ENCODE measurements at places on chromosomes 1 and 21.

DNA sequence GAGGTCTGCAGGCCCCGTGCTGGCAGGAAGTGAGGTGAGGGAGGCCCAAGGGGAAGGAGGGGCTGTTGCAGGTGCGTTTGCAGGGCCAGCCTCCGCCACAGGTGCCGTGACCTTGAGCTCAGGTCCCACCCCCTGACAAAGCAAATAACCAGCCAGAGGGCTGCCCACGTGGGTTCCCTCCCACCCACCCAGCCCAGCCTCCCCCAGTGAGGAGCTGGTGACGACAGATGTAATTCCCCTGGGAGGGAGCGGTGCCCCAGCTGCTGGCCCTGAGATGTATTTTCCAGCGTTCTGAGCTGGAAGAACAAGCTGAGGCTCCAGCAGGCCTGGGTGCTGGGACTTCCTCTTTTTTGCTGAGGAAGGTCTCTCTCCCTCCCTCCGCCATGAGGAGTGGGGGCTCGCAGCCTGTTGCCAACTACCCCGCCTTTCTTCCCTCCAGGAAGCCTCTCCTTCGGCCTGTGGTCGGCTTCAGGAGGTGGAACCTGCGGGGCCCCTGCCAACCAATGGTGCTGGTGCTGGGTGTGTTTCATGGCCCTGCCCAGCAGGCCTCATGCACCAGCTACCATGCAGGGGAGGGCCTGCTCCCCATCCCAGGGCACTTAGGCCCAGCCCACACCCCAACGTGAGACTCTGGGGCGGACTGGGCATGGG, 153.2 kb downstream of the PRDM16 start:
- no peak for DNase-seq

GRCh38 chr21:38054334-38054733, 138.1 kb upstream of the KCNJ6 start:
- no peak for DNase-seq

GRCh38 chr1:54850069-54850730, 36.8 kb downstream of the DHCR24 start:
- DNase-seq = no peak

DNA sequence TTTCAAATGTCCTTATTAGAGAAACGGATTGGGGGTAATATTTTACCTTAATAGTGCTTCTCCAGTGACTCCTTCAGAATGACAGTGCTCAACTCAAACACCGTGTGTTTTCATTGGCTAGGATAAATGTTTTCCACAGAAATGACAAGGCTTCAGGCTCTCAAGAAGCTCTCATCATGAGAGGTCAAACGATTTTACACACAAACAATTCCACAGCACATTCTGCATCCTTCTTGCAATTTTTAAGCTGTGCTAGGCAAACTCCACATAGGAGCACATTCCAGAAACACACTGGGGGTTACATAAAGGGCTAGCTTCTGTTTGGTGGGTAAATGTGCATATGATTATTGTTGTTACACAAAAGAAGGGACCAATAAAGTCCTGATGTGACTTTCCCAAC, 75.5 kb upstream of the IPO9 start:
- no peak for DNase-seq

DNA sequence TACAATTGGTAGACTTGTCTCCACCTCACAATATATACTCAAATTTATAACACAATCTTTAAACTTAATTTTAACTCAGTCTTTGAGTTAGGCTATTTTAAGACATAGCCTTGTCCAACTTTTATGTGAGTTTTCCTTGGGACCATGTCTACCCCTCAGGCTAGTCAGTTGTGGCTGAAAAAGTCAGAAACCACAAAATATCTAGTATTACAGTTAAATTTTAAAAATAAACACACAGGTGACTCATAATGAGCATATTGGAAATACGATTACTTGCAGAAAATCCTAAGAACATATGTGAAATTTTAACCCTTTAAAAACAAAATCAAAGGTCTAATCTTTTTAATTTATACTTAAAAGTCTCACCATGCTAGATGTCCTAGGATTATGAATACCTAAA, 4.8 kb upstream of the ASB17 start:
- DNase-seq = no peak

GRCh38 chr1:221851336-221851735, 109.4 kb upstream of the DUSP10 start:
- DNase-seq = no peak

GRCh38 chr1:176374967-176375569, 87.9 kb upstream of the PAPPA2 start:
- peak; percentile 29 for DNase-seq

DNA sequence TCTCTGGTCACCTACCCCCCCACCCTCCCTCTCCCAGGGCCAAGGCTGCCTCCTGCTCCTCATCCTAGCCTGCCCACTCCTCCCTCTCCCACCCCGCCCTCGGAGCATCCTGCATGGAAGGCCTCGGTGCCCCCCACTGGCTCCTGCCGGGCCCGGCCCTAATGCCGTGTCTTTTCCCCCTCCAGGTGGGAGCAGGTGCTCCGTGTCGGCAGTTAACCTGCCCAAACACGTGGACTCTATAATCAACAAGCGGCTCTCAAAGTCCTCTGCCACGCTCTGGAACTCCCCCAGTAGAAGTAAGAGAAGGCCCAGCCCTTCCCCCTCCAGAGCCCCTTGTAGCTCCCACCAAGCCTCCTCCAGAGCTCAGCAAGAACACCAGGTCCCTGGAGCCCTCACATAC, 18.8 kb downstream of the MAP7D1 start:
- no peak for DNase-seq

- DNase-seq = peak; percentile 71
Measured at GRCh38 chr1:171841050-171841910, at the start of gene DNM3. DNM3 (plus strand) TSS chr1:171841498; CDS start chr1:171841657, 159 bp downstream.

GRCh38 chr1:63675420-63675931, 82.3 kb downstream of the PGM1 start:
- DNase-seq = no peak

- no peak for DNase-seq
Measured at GRCh38 chr1:116230712-116231111, 119.5 kb downstream of the MAB21L3 start.

DNA sequence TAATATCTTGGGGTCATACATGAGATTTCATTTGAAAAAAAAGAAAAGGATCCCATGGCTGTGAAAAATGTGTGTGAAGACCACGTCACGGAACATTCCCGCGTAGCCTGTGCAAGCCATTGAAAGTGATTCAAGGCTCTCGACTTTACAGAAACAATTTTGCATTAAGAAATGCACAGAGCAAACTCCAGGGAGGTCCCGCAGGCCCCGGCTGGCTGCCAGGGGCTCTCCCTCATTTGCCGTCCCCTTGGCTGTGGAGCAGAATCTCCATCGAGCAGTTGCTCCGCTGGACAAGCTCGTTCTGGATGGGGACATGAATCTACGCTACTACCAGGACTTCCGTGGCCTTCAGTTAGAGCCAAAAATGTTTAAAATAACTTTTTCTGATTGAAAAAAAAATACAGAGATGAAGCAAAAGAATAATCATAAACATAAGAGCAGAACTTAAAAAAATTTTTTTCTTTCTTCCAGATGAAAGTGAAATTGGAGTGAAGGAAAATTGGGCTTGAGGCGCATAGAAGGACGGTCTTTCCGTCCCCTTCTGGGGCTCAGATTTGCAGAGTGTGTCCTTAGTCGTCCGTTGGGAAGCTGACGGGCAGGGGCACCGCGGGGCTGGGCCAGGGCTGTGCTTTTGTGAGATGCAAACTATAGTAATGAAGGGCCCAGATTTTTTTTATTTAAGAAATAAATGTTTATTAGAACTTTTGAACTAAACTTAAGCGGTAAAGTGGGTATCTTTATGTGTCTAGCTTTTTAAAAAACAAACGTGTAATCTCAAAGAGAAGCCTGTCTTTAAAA, 68.1 kb upstream of the ARHGEF16 start:
- no peak for DNase-seq

GRCh38 chr21:42463861-42464515, 32.0 kb downstream of the RSPH1 start:
- peak; percentile 46 for DNase-seq

DNA sequence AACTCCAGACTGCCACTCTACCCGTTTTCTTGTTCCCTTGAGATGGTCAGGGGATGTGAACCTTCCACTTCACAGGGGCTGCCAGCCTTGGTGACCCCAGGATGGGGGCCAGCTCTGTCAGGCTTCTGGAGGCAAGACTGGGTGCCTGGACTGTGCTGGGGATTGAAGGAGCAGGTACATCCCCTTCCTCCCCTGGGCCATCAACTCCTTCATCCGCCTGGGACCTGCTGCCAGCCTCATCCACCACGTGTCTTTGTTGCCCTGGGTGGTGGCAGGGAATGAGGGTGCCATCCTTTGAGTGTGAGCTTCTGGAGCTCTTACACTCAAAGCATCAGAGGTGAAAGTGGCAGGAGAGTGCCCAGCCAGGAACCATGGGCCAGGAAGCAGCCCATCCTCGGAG, 139.6 kb downstream of the IGSF21 start:
- no peak for DNase-seq

DNA sequence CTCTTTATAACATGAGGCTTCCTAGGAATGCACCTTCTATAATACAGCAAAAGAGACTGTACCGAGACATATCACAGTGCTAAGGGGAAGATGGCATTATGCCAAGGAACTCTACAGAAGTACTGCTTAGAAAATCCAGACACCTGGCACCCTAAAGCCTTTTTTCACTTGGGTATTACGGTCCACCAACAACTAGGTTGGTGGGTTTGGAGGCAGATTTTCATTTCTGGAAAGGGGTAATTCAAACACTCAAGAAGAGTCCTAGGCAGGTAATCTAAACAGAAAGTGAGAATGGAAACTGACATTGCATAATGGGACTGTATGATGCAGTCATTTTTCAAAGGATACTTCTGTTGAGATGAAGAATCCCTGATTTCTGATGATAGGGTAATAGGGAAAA, 19.6 kb downstream of the SCMH1 start:
- no peak for DNase-seq

- no peak for DNase-seq
Measured at GRCh38 chr21:41188486-41189149, 20.7 kb downstream of the BACE2 start.

- no peak for DNase-seq
Measured at GRCh38 chr1:241817956-241818612, 29.9 kb upstream of the EXO1 start.

Data from stimulated activated CD4-positive, alpha-beta T cell treated with anti-CD3 and anti-CD28 coated beads, Interleukin-15, amount 100 ng/mL, for 1 hour (primary cell).